Brain pericyte (primary cell): ENCODE measurements at places on chromosomes 1 and 21.

GRCh38 chr1:230025686-230026085, 41.4 kb upstream of the GALNT2 start:
- DNase-seq: no peak

DNA sequence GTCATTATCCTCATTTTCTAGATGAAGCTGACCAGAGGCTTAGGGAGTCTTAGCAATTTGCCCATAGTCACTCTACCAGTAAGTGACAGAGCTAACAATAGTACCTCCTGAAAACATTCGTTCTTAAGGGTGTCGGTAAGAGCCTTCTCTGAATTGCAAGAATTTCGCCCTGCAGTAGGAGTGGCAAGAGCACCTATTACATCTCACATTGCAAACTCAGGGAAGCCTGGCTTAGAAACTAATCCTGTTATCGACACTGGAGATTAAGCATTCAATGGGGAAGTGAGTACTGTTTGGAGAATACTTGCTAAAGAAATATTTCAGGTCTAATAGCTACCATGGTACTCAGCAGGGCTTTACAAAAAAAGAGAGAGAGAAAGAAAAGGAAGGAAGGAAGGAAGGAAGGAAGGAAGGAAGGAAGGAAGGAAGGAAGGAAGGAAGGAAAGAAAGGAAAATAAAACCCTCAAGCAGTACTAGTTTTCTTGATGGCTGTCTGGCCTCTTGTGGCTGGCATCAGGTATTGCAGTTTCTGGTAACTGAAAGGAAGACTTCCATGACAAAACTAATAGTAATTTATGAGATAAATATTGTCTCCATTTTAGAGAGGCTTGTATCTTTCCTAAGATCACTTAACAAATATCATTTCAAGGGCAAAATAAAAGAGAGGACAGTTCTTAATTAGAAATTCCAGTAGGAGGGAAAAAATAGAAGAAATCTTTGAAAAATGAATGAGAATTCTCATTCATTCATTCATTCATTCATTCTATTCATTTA, 10.4 kb downstream of the C1orf226 start:
- DNase-seq: no peak

DNA sequence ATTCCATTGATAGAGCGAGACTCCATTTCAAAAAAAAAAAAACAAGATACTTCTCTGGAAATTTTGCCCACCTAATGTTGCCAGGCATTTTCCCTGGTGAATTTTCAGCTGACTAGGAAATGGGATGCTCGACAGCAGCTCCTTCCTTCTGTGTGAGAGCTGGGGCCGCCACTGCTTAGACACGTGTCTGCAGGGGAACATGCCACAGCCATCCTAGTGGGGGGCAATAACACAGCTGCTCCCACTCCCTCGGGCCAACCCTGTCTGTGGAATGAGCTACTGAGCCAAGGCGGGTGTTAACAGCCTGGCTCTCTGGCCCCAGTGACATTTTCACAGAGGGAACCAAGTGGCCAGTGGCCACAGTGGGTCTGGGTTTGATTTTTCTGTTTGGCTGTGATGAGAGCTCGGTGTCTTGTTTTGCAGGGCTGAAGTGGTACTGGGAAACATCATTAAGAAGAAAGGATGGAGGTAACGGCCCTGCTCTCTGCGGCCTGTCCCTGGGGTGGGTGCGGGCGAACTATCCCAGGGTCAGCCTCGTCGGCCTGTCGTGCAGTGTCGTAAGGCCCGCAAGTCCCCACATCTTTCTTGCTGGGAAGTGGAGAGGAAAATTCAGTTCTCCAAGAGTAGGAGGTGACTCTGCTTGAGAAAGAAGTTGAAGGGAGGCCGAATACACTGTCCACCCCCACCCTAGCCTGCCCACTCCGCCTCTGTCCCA, 39.2 kb downstream of the KCNAB2 start:
- no peak for DNase-seq

DNA sequence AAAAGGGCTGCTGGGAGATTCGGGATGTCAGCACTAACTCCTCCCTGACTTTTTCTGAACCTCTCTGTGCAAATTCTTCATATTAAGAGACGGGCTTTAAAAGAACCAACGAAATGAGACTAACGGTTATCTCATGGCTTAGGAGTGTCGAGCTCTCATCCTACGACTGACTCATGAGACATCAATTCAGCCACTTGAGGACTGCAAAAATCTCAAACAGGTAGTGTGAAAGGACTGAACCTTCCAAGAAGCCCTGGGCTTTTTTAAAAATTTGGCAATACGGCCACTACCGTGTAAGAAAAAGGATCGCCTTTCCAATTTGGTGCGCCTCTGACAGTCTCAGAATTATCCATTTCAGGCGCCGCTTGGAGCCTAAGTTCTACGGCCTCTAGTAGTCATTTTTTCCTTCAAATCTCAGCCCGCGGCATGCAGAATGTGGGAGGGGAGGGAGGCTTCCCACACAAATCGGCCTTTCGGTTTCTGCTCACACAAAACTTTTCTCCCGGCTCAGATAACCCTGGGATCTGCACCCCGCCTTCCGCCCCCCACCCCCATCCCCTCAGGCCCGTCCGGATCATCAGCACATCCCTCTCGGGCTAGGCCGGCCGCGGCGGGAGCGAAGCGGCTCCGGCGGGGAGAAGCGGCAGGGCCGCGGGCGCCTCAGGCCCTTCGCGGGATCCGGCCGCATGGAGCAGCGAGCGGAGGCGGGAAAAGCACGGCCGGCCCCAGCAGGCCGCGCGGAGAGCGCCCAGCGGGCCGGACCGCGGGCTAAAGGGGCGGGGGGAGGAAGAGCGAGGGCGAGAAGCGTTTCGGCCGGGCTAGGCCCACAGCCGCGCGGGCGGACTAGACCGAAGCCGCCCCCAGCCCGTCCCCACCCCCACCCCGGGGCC, 618 bp downstream of the HNRNPR start:
- no peak for DNase-seq

DNA sequence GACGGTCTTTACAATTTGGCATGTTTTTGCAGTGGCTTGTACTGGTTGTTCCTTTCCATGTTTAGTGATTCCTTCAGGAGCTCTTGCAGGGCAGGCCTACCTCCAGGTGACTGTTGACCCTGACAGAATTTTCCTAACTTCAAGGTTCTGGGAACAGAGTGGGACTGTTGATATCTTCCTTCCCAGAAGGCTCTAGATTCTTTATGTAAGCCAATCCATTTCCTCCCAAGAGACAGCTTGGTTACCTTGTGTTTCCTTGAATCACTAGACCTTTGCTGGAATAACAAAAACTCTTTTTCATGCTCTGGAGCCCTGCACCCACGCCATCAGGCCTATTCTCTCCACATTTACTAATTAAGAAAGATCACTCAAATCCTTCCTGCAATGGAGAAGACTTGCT, 67.0 kb downstream of the C21orf91 start:
- DNase-seq: no peak

DNA sequence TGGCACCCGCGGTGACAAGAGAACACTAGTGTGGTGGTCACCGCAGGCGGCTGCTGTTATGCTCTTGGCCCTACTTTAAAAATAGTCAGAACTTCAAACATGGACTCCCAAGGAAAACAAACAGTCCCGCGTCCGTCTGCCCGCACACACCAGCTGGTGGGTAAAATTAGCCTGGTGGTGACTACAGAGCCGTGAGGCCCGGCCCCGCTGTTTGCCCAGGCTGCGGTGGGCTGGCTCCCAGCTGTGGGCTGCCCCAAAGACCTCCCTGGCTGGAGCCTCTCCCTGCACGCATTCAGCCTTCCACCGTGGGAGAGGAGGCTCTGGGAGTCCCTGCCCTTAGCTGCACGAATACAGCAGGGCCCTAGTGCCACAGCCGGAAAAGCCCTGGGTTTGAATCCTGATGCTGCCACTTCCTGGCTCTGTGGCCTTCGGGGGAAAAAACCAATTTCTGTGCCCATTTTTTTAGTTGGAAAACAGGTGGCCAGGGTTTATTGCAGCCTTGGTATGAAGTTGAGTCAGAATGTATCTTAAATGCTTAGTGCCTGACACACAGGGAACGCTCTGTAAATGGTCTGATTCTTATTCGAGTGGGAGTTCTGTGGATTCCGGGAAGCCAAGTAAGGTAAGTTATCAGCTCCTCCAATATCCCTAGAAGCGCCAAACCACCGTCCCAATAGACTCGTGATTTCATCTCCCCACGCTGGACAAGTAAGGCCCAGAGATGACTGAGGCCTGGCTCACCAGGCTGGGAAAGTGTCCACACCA, 58.2 kb downstream of the ALPL start:
- DNase-seq: peak; percentile 89

- no peak for DNase-seq
Measured at GRCh38 chr1:168368131-168368530, 87.5 kb downstream of the TBX19 start.

DNA sequence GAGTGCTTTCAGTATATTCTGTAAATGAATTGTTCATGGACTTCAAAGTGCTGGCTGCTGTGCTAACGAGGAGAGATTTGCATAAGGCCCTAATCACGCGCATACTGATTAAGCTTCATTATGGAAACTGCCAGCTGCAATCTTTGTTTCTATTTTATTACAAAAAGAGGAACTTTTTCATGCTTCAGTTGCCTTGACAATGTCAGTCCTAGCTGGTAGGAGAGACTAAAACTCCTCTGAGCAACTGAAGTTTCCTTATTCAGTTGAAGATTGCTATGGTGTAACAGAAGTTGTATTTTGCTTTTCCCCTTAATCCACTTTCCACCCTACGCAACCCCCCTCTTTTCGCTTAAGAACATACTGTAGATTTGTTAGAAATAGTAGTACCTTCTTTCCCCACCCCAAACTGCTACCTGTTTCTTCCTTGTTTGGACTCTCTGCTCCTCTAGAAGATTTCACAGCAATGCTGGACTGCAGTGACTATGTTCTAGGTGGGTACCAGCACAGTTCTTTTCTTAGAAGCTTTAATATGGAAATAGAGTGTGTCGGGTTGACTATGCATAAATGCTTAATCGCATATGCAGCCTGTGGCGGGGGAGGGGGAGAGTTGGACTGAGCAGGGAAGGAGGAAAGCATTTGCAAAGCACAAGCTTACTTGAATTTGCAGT, 108.3 kb downstream of the POU2F1 start:
- no peak for DNase-seq

DNA sequence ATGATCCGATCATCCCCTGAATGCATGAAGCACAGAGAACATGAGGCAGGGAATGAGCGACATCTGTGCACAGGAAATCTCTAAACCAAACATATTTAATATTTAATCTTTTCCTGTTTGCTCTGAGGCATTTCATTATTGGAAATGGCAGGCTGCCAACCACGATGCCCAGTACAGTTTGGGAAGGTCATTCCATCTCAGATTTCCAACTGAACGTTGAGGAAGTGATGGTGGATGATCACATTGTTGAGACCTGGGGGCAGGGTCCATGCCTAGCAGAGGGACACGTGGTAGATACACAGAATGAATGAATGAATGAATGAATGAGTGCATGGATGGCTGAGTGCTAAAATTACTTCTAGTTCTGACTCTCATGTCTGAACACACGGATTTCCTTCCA, 15.9 kb upstream of the FASLG start:
- DNase-seq: no peak

GRCh38 chr1:213987927-213988506, at the start of gene PROX1:
Gene PROX1 (plus strand): TSS chr1:213987973. CDS start chr1:213996536, 8,563 bp downstream.
- peak; percentile 29 for DNase-seq

- no peak for DNase-seq
Measured at GRCh38 chr1:230148768-230149469, 81.9 kb downstream of the GALNT2 start.

GRCh38 chr21:44766014-44766817, 35.4 kb downstream of the UBE2G2 start:
- no peak for DNase-seq

- no peak for DNase-seq
Measured at GRCh38 chr21:34915364-34915841, 133.7 kb downstream of the RUNX1 start.

DNA sequence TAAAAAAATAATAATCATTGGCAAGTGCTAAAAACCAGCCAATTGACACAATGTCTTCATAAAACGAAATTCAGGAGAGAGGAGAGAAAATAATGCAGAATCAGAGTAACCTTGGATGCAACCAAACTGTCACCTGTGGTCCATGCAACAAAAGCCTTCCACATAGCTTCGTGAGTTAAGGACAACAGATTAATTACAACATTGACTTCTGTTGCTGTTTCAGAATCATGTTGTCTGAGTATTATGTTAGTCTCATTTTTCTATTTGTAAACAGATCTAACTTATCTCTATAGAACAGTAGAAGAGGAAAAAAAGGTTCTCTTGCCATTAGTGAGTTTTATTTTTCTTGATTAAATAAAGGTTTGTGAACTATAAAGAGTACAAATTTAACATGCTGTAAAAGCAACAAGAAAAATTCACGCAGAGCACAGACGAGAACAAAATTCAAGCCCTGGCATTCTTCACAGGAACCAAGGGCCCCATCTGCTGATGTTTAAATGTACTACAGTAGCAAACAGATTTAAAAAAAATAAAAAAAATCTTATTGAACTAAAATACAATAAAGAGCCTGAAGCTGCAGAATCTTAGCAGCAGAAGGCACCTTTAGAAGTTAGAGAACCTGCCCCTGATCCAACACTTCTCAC, 381.1 kb upstream of the PKN2 start:
- DNase-seq: no peak

DNA sequence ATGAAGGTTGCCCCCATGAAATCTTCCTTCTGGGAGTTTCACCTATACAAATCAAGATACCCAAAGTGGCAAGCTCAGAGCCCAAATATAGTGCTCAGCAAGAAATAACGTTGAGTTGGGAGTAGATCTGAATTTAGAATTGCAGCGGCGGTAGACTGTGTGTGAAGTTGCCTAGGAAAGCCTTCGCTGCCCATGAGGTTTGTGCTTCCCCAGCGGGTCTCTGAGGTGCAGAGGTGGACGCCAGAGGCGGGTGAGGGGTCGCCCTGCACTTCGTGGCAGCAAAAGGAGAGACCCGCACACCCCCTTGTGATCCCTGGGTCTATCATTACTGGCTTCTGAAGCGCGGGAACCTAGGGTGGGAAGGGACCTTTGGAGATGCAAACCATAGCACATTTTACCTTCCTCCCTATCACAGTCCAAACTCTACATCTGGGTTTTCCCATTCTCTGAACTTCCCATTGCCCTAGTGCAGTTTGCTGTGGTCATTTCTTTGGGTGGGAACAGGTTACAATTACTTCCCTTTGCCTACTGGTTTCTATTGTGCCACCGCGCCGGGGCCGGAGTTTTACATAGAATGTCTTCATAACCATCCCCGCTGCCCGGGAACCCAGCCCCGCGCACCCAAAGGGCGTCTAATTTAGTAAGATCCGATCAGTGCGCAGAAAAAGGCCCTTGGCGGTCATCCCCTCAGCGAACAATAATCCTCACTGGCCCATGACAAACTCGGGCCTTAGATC, 5.2 kb downstream of the TBX15 start:
- DNase-seq: no peak
